ENCODE measurements at places on chromosomes 1 and 21.

DNA sequence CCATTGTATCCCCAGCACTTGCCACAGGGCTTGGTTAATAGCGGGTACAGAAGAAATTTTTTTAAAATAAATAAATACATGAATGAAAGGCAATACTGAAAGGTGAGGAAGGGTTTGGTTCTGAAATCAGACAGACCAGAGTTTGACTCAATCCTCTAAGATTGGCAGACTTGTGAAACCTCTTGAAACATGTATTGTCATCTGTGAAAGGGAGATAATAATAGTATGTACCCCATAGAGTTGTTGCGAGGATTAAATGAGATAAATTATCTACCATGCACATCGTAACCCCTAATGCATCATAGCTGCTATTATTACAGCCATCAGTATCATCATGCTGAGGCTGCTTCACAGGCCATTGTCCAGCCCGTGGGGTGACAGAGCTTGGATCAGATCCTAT is 41.4 kb downstream of the S1PR1 start:
- no peak for DNase-seq

DNA sequence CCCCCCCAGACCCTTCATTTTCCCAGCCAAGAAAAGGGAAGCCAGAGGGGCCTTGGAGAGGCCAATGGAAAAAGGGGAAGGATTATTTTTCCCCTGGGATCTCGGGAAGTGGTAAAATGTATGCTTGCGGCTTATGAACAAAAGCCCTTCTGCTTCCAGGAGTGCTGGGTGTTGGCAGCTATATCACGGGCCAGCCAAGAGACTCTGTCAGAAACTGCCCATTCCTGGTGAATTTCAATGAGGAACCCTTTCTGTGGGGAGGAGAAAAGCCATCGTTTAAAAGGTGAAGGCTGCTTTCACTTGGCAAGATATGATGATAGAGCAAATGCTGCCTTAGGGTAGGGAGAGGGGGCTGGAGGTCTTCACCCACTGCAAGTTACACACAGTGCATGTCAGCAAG is 69.7 kb upstream of the ZC3H12A start:
- no peak for DNase-seq

- no peak for DNase-seq
Observed at GRCh38 chr1:94325377-94326302, 88.3 kb upstream of the ARHGAP29 start.

- no peak for DNase-seq
Observed at GRCh38 chr1:162111572-162111971, 42.1 kb downstream of the NOS1AP start.

DNA sequence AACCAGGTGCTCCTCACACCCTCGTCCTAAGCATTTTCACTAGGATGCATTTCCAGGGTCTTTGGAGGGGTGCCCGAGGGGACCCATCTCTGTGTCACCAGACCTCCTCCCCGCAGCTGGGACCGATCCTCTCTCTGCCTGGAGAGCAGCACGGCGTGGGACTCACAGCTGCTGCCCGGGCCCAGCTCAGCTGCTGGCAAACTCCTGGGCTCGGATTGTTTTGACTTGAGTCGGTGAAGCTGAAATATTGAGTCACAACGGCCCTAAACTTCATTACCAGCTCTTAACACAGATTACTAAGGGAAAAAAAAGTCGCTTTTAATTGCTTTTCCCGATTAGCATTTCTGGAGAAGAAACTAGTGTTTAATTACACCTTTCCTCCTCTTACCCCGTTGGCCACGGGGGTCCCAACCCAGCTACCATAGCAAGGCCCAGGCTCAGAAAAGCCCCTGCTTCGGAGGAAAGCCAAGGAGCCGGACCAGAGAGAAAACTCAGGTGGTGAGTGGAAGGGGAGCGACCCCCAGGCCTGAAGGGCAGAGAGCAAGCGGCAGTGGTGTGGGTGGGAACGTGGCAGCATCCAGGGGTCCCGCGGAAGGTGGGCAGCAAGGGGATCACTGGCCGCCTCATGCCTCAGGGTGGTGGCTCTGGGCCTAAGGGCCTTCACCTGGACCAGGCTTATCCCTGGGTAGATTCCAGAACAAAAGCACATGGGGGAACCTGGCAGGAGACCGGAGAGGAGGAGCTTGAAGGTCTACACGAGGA is 41.7 kb downstream of the CASZ1 start:
- no peak for DNase-seq
